ENCODE measurements at places on chromosomes 5 and 9.

GRCh38 chr5:56294354-56294753 is 61.2 kb upstream of the ANKRD55 start:
- DNase-seq = no peak

DNA sequence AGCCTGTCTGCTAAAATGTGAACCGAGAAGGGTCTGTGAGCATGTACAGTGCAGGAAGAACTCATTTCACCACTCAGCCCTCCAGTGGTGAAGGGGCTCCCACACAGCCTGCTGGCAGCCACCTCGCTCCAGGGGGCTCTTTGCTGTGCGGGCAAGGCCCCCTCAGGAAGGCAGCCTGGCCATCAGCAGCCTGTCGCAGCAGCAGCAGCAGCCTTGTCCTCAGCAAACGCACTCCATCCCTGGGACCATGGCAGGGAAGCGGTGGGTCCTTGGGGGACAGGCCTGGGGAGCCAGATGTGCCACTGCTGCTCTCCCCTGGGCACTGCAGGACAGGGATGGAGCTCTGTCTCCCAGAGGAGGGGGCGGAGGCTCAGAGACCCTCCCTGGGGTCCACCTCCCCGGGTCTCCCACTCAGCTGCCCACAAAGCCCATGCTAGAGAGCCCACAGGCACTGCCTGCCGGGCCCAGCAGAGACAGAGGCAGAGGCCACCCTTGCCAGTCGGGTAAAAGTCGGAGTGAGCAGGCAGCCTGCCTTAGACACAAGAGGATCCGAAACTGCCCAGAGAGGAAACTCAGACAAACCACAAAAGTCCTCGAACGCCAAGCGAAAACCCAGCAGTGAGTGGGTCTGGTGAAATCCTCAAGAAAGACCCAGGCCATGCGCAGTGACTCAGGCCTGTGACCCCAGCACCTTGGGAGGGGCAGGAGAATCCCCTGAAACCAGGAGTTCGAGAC is 8.0 kb downstream of the BRD3 start:
- no peak for DNase-seq

DNA sequence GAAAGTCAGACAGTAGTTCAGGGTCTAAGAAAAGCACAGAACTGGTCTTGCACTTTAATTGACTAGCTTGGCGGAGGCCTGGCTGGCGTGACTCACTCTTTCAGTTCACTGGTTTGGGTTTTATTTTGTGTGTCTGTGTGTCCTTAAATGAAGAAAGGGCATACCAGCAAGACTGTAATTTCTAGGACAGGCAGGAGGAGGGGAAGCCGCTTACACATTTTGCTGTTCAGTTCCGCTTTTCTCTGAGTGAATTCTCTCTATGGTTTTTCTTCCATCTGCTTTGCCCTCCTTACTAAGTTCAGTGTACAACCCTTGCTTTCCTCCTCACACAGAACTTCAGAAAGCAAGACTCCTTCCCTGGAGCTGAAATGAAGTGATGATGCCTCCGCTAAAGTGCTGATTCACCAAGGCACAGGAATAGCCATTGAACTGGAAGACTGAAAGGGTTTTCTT is 150.8 kb downstream of the MEF2C start:
- no peak for DNase-seq

DNA sequence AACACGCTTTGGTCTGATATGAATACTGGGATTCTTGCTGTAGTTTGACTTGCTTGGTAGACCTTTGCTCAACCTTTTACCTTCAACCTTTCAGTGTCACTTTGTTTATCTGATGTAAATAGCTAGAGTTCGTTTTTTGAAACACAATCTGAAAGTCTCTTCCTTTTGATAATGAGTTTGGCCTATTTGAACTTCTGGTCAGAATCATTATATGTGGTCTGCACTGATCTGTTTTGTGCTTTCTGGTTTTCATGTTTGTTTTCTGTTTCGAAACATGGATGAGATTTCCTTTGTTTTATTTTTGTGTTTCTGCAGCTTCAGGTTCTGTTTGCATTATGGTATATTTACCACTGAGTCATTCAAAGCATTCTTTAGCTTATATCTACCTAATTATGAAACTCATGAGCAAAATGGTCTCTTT is 217.5 kb downstream of the GABBR2 start:
- no peak for DNase-seq

- DNase-seq = no peak
Observed at GRCh38 chr9:33177639-33178038, 10.5 kb upstream of the B4GALT1 start.

GRCh38 chr5:1209896-1210776 is 8.7 kb downstream of the SLC6A19 start:
- DNase-seq = no peak

DNA sequence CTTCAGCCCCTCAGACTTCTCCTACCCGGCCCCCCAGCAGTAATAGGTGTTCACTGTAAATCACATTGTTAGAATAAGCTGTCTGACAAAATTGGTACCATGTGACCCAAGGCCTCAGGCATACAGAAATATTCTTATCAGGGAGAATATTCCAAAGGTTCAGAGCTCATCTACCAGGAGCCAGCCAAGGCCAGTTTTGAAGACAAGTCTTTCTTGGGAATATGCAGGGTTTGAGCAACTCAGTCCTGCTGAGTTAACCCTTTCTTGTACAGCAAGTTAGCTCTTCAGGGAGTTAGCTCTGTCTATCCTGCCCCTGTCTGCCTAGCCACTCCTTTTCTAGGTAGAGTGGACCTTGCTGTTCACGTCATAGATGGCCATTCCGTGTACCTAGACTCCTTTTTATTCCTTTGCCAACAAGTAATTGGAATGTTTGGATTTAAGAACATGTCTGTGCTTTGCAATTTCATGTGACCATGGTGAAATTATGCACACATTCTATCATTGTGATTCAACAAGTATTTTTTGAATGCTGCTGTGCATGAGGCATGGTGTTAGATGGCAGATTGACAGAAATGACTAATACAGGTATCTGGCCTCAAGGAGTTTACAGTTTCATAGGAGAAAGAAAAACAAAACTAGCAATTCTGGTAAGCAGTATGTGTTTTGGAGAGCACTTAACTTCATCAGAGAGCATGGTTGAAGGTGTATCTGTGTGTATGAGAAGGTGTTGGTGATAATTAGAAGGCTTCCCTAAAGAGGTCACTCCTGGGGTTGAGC is 22.6 kb downstream of the TGFBR1 start:
- DNase-seq = no peak

DNA sequence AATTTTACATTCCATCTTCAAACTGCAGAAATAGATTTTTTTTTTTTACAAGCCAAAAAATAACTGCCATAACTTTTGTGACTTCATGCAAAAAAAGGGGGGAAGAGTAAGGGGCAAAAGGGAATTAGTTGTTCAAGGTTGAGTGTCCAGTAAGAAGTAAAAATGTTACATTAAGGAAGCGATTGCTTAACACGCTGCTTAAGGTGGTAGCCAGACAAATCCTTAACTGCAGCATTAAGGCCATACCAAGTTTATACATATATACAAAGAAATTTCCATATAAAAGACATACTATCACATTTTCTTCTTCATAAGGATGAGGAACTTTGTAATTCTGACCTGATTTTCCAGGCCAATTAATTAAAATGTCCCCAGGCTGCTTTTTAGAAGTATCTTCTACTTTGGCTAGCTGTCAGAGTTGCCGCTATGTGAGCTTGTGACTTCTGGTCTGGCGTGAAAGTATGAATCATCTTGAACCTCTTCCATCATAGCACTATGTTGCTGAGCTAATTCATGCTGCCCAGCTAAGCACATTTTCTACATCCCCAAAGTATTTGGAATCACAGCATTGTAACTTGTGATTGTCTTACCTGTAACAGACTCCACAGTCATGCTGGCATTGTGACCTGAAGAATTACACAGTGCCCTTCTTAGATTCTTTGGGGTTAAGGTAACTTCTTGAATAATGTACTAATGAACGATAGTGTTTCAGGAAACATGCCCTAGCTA is 40.0 kb downstream of the G3BP1 start:
- no peak for DNase-seq

DNA sequence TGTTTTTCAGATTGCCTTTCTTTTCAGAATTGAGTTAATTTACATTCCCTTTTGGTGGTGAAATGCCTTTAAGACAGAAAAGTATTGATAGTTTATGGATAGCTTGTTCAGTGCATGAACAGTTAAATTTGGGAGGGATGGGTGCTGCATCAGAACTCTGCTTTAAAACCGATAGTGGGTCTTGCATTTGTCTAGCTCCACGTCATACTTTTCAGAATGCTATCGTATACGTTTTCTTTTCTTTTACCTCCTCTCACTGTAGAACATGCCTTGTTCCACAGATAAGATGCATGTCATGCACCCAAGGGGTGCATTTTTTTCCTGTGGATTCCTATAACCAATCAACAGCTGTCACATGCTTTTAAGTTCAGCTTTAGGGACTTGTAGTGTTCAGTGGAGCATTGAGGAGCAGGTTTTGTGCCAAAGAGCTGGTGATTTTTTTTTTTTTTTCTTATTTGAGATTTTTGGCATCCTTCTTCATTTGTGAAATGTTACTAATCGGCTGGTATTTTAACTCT is 2.3 kb downstream of the SLC44A1 start:
- DNase-seq = no peak

- DNase-seq = no peak
Observed at GRCh38 chr5:57128325-57128724, 45.5 kb upstream of the GPBP1 start.

DNA sequence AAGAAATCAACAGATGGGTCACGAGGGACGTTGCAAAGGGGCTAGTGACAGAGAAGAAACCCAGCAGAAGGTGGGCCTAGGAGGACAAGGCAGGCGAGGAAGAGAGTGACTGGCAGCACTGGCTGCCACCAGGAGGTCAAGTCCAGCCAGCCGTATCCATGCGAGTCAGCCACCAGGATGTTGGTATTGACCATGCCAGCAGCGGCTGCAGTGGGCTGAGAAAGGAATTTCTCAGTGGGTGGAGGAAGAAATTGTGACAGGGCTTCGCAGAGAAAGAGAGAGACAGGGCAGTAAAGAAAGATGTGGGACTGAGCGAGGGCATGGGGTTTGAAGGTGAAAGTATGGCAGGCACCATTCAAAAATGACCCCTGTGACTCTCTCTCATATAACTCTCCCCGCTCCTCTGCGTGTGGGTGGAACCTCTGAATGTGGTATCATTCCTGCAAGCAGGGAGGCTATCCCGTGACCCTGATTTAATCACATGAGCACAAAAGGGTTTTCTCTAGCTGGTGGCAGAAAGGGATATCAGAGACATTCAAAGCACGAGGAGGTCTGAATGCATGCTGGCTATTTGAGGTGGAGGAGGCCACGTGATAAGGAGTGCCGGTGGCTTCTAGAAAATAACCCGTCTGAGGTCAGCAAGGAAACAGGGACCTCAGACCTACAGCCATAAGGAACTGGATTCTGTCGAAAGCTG is 45.4 kb upstream of the FBXW11 start:
- no peak for DNase-seq

- DNase-seq = no peak
Observed at GRCh38 chr9:70502690-70503089, 88.2 kb upstream of the KLF9 start.

DNA sequence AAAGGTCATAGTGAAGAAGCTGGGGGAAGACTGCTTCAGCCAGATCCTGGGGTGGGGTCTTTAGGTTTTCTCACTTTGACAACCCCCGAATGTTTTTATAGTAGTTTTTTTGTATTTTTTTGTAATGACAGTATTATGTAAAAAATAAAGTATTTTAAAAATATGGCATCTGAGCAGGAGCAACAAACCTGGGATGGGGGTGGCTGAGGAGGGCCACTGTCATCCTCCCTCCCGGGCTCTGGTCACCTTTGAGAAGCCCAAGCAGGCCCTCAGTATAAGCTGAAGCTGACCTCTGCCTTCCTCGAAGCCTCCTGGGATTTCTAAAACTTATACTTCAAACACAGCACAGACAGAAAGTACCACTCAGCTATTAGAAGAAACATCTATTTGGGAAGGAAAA is 8.7 kb downstream of the DNAJB5 start:
- no peak for DNase-seq

DNA sequence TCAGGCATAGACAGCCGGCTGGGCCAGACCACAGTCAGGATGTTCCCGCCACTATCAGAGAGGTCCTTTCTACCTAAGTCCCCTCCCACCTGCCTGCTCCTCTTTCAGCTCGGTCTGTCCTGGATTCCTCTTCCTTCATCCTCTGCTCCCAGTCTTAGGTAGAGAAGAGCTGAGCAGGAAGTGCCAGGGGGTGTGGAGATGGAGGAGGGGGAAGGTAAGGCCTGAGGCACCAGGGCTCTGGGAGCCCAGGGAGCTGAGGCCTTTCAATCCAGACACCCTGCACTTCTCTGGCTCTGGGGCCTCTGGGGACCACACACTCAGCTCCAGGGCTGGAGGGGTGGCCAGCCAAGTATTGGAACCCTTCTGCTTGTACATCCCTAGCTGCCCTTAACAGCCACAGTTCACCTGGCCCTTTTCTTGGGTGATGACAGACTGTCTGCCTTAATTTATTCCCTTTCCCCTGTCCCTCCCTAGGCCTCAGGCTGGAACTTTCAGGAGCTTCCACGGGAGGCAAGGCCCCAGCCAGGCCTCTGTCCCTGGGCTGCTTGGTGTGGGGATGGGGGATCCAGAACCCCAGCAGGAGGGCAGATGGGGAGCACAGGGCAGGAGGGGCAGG is 15.6 kb downstream of the IRF1 start:
- DNase-seq = no peak

- DNase-seq = no peak
Observed at GRCh38 chr9:4207881-4208615, 91.8 kb downstream of the GLIS3 start.

- DNase-seq = no peak
Observed at GRCh38 chr5:94243612-94244011, 374.8 kb downstream of the KIAA0825 start.

- no peak for DNase-seq
Observed at GRCh38 chr5:33565324-33565723, 124.6 kb downstream of the TARS1 start.

GRCh38 chr5:114018186-114018585 is 343.7 kb upstream of the KCNN2 start:
- no peak for DNase-seq

DNA sequence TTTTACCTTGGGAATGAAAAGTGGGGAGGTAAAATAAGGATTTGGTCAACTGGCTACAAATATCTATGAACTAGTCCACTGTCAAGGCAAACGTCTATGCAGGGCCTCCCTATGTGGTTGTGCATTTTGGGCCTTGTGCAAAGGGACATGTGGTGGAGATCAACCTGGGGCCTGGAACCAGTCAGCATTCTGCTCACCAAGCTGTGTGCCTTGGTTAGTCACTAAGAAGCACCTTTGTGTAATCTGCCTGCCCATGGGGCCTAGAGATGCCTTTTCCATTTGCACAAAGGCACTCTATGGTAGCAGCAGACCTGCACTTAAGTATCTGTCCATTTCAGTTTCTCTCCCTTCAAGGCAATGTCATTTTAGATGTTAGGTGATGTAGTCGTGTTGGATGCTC is 184.0 kb downstream of the GNAQ start:
- no peak for DNase-seq

- no peak for DNase-seq
Observed at GRCh38 chr5:43590700-43591099, 12.3 kb upstream of the NNT start.

DNA sequence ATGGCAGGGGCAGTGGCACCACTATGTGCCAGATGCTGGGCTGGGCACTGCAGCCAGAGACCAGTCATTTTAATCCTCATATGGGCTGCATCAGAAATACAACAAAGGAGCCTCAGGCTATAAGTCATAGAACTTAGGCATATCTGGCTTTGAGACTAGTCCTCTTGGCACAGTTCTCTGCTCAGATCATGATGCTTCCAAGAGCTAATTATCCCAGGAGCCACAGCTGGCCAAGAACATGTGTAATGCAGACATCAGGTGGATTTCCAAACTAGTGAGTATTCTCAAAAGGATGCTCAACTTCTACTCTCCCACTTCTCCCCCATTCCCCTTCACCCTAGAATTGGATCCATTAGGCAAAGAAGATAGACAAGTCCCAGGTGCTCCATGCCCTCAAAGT is 562.2 kb upstream of the TRPC7 start:
- DNase-seq = no peak
